Gastrocnemius medialis (tissue), 4 donors: ENCODE measurements at places on chromosomes 11 and 22. TPM values are rescaled to one million over a fixed set of nuclear protein-coding genes. Genes with fewer than 3 reads are reported as not detected.

GRCh38 chr11:18936002-18936673 is 3.1 kb downstream of the MRGPRX1 start:
- DNase-seq: no peak
- no peaks in the 10 kb centered on the region for H3K4me1 ChIP-seq
- H3K4me3 ChIP-seq: no peak overlapping the region

- H3K36me3 ChIP-seq: no peaks in the 10 kb centered on the region
- H3K4me3 ChIP-seq: no peak overlapping the region
- H3K27ac ChIP-seq: peak overlapping the region; percentile 13
- H3K27me3 ChIP-seq: no peaks in the 10 kb centered on the region
- DNase-seq: no peak
- H3K4me1 ChIP-seq: no peaks in the 10 kb centered on the region
These were observed 12.2 kb downstream of the MRGPRF start for GRCh38 chr11:69000831-69001242.

GRCh38 chr22:28247136-28247535 is 328.1 kb upstream of the PITPNB start:
- H3K4me1 ChIP-seq: peaks cover 43% of the 10 kb centered on the region
- no peaks in the 10 kb centered on the region for H3K27me3 ChIP-seq
- H3K27ac ChIP-seq: no peak overlapping the region
- no peak overlapping the region for H3K4me3 ChIP-seq
- no peak for DNase-seq
- H3K36me3 ChIP-seq: no peaks in the 10 kb centered on the region

DNA sequence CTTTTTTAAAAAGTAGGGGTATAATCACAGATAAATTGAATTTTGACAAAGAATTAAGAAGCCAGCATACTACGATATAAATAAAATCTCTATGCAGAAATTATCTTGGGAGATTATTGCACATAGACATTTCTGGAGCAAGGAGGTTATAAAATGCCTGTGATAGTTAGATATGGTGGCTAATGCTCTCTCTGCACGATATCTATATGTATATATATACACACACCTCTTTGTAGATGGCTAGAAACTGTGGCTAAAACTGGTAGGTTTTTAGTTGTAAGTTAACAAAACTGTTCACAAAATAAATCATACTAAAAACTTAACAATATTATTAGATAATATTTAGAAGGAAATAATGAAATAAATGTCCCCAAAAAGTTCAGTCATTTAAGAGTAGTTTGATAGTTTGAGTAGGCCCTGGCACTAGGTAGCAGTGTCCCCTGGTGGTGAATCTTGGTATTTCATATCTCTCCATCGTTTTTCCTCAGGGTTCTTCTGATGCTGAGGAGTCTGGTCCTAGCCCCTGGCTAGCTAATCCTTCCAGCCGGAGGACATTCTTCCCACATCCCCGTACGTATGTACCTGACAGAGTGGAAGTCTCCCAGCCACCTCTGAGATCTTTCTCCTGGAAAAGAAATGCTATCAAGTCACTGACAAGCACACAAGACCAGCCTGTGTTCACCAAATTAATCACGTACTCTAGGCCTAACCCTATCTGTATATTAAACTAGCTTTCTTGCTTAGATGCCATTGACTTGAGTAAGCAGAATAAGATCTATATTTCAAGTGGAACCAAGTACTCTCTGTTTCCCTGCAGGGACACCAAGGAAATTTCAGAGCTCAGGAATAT is 32.2 kb downstream of the ART5 start:
- H3K4me3 ChIP-seq: no peak overlapping the region
- H3K4me1 ChIP-seq: peaks cover 8% of the 10 kb centered on the region
- DNase-seq: no peak
- no peaks in the 10 kb centered on the region for H3K27me3 ChIP-seq
- no peaks in the 10 kb centered on the region for H3K36me3 ChIP-seq
- no peak overlapping the region for H3K27ac ChIP-seq

GRCh38 chr11:76424891-76425290 is 19.9 kb upstream of the EMSY start:
- no peak for DNase-seq
- H3K27me3 ChIP-seq: no peaks in the 10 kb centered on the region
- no peaks in the 10 kb centered on the region for H3K4me1 ChIP-seq
- no peak overlapping the region for H3K27ac ChIP-seq
- no peaks in the 10 kb centered on the region for H3K36me3 ChIP-seq
- no peak overlapping the region for H3K4me3 ChIP-seq

- no peak overlapping the region for H3K27ac ChIP-seq
- H3K36me3 ChIP-seq: peaks cover 6% of the 10 kb centered on the region
- no peak for DNase-seq
- peaks cover 2% of the 10 kb centered on the region for H3K4me1 ChIP-seq
- H3K27me3 ChIP-seq: no peaks in the 10 kb centered on the region
- no peak overlapping the region for H3K4me3 ChIP-seq
These were observed 33.1 kb upstream of the L3MBTL2 start for GRCh38 chr22:41171996-41172395.

Gene KDM4E
- total RNA-seq: not detected

DNA sequence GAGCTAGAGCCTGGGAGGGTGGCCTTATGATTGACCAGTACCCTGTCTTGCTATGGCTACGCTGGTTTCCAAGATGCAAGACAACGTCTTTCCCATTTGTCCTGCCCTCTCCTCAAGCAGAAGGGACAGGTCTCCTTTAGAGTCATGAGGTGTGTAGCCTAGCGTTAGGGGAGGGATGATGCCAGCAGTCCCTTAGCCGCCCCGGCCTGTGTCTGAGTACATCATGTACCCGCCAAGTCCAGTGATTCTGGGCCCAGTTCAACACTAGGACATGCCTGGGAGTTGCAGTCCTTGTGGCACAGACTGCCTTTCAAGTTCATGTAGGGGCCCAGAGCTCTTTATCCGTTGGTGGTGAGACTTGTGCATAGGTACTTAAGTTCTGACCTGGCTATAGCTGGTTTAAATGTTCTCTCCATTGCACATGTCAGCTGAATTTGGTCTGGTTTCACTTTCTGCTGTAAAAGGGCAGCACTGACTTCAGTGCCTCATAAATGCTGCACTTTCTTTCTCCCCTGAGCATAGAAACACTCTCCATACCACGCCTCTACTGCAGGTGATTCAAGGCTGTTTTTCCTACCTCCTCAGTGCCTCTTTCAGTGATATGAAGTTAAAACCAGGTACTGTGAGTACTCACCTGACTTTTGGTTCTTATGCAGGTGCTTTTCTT is 151.1 kb downstream of the METTL15 start:
- H3K4me3 ChIP-seq: no peak overlapping the region
- DNase-seq: no peak
- H3K4me1 ChIP-seq: no peaks in the 10 kb centered on the region
- H3K27me3 ChIP-seq: no peaks in the 10 kb centered on the region

GRCh38 chr11:19954899-19955298 is 205.4 kb downstream of the DBX1 start:
- no peak overlapping the region for H3K4me3 ChIP-seq
- DNase-seq: no peak
- no peaks in the 10 kb centered on the region for H3K27me3 ChIP-seq
- no peaks in the 10 kb centered on the region for H3K36me3 ChIP-seq

DNA sequence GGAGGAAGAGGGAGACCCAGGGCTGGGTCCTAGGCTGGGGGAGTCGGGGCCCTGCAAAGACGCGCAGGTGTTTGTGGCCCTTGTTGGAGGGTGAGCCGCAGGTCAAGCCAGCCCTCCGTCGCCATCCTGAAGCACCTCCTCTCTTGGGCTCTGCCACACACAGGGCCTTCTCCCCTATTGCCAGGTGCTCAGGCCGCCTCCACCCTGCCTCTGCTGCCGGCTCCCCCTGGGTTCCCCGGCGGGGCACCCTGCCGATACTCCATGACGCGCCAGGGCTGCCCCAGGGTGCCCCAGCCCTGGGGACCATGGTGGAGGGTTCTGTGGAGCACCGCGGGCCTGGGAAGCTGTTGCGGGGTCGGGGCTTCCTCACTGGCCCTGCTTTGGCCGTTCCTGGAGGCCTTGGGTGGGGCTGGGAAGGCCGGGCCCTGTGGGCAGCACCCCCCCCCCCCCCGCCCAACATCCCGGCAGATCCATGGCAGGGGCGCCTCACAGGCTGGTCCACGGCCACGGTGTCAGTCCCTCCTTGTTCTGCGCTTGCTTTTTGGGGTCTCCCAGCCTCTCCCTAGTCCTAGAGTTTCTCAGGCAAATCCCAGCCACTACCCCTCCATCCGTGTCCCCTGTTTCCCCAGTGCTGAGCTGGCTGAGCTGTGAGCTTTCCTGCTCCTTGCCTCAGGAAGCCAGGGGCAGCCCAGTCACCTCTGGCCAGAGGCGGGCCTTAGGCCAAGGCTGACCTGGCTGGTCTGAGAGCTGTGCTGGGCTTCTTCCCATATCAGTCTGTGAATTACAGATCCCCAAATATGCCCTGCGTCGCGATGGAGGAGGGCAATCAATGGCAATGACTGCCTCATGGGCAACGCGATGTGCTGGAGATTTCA is 2.3 kb upstream of the ADORA2A start:
- peaks cover 6% of the 10 kb centered on the region for H3K27me3 ChIP-seq
- no peak for DNase-seq
- H3K4me1 ChIP-seq: peaks cover 14% of the 10 kb centered on the region
- peak overlapping the region; percentile 52 for H3K4me3 ChIP-seq
- H3K36me3 ChIP-seq: no peaks in the 10 kb centered on the region

- no peak for DNase-seq
- H3K27me3 ChIP-seq: no peaks in the 10 kb centered on the region
- H3K36me3 ChIP-seq: no peaks in the 10 kb centered on the region
- peaks cover 13% of the 10 kb centered on the region for H3K4me1 ChIP-seq
- H3K27ac ChIP-seq: no peak overlapping the region
These were observed 150.7 kb downstream of the BLID start for GRCh38 chr11:121965330-121965729.

GRCh38 chr11:11146830-11147229 is 206.2 kb downstream of the CSNK2A3 start:
- no peaks in the 10 kb centered on the region for H3K27me3 ChIP-seq
- peak overlapping the region; percentile 92 for H3K27ac ChIP-seq
- H3K4me3 ChIP-seq: no peak overlapping the region
- H3K36me3 ChIP-seq: no peaks in the 10 kb centered on the region
- peak; percentile 93 for DNase-seq
- peaks cover 35% of the 10 kb centered on the region for H3K4me1 ChIP-seq

Gene TNNI2
- 3,728 TPM for total RNA-seq
